T-helper 22 cell (primary cell): ENCODE measurements at places on chromosomes 13 and 19.

GRCh38 chr13:107421028-107421427 is 794.3 kb downstream of the LIG4 start:
- no peak for DNase-seq

DNA sequence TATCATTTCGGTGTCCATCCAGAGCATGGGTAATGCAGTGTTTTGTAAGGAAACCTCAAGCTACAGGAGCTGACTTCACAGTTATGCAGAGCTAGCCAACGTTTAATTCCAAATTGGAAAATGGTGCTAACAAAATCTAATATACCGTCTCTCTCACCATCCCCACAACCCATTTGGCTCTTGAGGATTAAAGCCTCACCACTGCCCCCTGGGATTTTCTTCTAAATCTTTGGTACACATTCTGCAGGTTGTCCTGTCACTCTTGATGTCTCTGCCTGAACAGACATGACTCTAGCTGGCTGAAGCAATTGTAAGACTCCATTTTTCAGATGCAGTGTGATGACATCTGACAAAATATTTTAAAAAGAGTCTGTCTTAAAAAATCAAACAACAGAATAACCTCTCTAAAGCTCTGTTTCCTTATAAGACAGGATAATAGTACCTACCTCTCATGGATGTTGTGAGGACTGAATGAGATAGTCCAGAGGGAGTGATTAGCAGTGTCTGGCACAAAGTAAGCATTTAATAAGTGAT is 451.8 kb downstream of the SUCLA2 start:
- DNase-seq, result no peak

DNA sequence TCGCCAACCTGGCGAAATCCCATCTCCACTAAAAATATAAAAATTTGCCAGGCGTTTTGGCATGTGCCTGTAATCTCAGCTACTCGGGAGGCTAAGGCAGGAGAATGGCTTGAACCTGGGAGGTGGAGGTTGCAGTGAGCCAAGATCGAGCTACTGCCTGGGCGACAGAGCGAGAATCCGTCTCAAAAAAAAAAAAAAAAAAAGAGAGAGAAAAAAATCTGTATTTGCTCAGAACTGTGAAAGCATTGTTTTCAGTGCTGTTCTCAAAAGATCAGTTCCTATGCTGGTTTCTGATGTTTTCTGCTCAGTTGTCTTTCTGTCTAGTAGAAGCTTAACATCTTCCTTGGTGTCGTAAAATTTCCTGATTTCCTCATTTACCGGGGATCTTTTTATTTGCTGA is 2.5 kb downstream of the SF3A2 start:
- no peak for DNase-seq

GRCh38 chr13:29859971-29860370 is 9.6 kb upstream of the UBL3 start:
- DNase-seq, result no peak

- no peak for DNase-seq
These were observed 1.6 kb downstream of the TRIM28 start for GRCh38 chr19:58545286-58546018.

GRCh38 chr19:46499692-46500091 is 4.0 kb upstream of the PNMA8B start:
- no peak for DNase-seq

DNA sequence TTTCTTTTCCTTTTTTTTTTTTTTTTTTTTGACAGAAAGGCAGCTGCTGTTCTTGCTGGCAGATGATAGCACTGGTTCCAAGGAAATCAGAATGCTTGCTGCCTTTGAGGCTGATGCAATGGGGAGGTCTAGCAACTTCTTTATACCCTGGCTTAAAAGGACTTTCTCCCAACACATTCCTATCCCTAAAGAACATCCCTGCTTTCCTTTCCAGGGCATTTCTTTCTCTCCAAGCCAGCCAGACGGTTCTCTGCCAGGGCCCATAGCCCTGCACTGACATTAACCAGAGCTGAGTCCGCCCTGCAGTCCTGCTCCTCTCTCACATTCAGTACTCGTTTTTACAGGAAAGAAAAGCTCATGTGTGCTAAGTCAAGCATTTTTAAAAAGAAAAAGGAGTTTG is 133.9 kb upstream of the WASF3 start:
- no peak for DNase-seq
